ENCODE measurements at places on chromosomes 3 and 15.
A peak's percentile ranks its signal among the peaks of the same experiment; 100 is the strongest.

GRCh38 chr3:24167429-24167828 is 222.3 kb downstream of the NR1D2 start:
- DNase-seq, result no peak

- DNase-seq, result no peak
Measured at GRCh38 chr3:171121801-171122200, 95.3 kb upstream of the SLC2A2 start.

DNA sequence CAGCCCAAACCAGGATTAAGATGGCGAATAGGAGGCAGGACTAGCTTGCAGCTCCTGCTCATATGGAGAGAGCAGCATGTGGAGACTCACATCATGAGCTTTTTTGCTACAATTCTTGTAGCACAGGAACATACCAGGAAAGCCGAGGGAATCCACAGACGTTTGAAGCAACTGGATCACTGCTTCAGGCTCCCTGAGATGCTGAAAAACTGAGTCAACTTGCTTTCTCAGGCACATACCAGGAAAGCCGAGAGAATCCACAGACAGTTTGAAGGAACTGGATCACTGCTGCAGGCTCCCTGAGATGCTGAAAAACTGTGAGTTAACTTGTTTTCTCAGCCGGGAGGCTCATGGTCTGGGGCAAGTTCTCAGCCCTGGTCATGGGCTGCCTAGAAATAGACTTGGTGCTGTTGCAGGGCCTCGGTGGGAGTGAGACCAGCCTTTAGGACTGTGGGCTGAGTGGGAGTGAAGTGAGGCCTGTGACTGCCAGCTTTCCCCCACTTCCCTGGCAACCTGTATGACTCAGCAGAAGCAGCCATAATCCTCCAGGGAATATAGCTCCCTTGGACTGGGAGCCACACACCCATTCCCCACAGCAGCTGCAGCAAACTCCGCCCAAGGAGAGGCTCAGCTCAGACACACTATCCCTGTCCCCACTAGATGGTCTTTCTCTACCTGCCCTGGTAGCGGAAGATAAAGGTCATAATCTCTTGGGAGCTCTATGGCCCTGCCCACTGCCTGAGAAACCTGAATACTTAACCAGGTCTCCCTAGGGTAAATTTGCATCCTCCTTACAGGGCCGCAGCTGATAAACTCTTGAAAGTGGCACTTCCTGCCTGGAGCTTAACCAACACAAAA is 51.9 kb upstream of the PFN2 start:
- no peak for DNase-seq

DNA sequence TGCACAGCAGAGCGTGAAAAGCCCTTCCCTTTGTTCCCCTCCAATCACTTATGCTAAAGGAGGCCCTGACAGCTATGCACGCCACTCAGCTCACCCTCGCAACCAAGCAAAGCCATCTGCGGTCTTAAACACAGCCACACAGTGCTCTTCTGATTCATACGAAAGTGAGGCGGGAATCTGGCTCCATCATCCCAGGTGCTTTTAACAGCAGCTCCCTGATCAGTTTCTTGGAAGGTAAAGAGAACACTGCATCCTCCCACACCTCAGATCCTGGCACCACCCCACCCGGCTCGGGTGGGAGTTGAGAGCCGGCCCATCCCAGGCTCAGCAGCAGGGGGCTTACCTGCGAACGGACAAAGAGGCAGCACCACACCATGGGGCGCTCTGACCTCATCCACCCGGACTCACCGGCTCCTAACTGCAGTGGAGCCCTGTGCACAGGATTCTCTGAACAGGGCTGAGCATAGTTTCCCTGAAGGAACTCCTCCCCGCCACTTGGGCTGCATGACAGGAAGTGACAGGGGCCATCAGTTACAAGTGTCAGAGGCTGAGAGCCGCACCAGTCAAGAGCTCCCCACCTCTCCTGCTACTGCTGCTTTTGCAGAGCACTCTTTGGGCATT is 114.3 kb upstream of the ARHGEF3 start:
- DNase-seq, result peak; percentile 53

DNA sequence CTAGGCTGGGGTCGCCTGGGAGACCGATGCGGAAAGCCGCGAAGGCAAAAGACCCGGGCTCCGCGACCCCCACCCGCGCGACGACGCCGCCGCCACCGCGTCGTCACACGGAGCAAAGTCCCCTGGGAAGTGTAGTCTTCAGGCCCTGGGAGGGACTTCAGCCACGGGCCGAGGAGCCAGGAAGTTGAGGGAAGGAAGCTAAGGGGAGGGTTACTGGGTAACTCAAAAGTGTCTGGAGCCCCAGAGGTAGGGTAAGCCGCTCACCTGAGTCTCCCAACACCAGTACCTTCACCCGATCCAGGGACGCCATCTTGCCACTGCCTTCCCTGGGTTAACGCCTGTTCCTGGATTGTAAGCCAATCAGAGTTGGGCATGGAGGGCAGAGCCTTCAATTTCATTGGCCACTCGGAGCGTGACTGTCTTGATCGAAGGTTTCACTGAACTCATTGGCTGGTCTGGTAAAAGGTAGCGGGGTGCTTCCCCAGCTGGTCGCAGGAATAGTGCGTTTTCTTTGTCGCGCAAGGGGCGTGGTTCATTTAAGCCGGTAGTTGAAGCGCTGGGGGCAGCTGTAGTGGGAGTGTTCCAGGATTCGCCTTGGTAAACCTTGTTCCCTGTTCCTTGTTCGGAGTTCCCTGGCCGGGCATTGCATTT is at the start of the genes GTF2E1 and RABL3:
Gene GTF2E1, plus strand, starts transcription at position 547 of the 651 bp plus-strand sequence. CDS start 7,809 bp downstream, outside the sequence.
Gene RABL3, minus strand, starts transcription at position 319 of the 651 bp plus-strand sequence. Its CDS starts 9 bp downstream, at position 310.
- DNase-seq, result peak; percentile 94

GRCh38 chr15:98433346-98433745 is 215.0 kb upstream of the IGF1R start:
- no peak for DNase-seq

DNA sequence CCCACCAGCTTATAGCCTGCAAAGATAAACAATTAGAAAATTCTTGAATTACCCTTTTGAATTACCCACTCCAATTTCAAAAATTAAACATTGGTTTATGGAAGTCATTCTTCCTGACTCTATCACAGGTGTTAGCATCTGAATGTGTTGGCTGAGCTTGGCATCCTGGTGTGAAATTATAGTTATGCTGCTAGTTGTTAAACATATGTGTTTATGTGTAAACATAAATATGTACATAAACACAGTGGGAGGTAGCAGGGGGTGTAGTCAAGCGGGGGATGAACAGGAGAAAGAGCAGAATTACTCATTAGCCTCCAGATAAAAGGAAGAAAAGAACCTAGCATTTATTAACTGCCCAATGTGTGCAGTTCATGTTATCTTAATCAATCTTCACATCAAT is 530.2 kb downstream of the MCTP2 start:
- no peak for DNase-seq

GRCh38 chr3:187616307-187616972 is 53.8 kb downstream of the SST start:
- DNase-seq, result peak; percentile 11

- no peak for DNase-seq
Measured at GRCh38 chr3:108099244-108099643, 8.4 kb upstream of the CD47 start.

- DNase-seq, result peak; percentile 55
Measured at GRCh38 chr15:41904541-41905005, 10.7 kb upstream of the SPTBN5 start.

DNA sequence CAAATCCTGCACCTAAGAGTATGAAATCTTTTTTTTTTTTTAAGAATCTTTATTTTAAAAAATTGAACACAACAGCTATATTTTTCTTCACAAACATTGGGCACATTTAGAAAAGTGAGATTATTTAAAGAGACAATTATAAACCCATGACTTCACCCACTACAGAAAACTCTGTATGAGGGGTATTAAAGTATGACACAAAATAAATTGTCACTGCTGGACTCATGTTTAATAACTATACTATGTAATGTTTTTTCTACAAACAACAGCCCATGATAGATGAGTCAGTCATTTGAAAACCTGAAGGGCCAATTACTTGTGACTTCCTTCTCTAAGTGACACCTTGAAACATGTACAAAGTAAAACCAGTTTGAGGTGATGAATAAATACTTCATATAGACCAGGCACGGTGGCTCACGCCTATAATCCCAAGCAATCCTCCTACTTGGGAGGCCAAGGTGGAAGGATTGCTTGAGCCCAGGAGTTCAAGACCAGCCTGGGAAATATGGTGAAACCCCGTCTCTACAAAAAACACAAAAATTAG is 36.0 kb downstream of the AQR start:
- no peak for DNase-seq

DNA sequence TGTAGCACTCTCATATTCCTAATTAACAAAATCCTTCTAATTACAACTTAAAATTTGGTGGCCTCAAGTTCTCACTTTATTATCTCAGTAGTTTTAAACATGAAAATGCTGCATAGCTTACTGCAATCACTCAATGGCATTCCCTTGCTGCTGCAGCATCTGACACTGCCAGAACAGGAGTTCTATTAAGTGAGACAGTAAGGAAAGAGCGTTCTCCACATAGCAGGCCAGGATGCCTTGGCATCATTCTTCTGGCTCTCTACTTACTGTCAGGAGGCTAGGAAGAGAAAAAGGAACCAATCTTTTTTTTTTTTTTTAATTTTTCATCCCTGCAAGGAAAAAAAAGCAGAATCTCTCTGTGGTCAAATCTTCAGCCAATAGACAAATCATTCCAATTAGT is 3.2 kb downstream of the CNBP start:
- DNase-seq, result no peak

GRCh38 chr3:87173776-87174175 is 53.3 kb upstream of the CHMP2B start:
- no peak for DNase-seq

GRCh38 chr15:96468036-96468435 is 137.5 kb downstream of the NR2F2 start:
- DNase-seq, result no peak

DNA sequence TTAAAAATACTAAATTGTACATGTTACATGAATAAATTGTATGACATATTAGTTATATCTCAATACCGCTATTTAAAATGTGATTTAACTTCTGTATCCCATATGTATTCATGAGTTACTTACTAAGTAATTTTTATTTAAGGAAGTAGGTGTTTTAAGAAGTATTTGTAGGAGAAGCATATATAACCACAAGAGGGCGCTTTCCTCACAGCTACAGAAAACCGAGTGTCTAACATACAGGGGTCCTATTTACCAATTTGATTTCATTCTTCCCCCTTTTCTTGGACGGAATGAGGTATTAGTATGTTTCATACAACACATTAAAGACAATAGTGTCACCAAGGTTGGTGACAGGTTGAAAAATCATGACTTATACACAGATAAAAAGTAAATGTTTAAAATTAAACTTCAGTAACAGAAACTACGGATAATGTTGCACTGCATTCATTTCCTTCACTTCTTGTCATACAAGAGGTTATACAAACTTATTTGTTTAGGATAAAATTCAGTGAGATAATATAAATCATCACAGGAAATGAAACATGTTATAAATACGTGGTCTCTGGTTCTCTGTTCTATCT is 253.6 kb downstream of the MAGI1 start:
- no peak for DNase-seq

GRCh38 chr15:52171807-52172206 is 19.4 kb downstream of the GNB5 start:
- DNase-seq, result no peak

- no peak for DNase-seq
Measured at GRCh38 chr3:126003447-126004190, 34.6 kb downstream of the ROPN1B start.

DNA sequence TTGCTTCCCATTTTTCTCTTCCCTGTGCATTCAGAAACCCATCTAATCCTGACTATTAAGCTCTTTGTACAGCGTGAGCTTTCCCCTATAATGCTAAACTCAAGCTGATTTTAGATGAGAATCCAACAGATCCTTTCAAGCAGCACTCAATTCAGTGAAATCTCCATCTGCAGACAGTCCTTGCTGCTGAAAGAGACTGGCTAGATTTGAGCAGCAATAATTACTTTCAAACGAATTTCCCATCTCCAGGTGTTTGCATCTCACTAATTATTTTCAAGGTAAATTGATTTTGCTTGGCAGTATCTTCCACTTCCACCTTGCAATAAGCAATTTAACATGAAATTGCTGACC is 49.5 kb upstream of the SLC7A14 start:
- no peak for DNase-seq

GRCh38 chr3:66200786-66201185 is 20.0 kb upstream of the SLC25A26 start:
- no peak for DNase-seq

GRCh38 chr3:17175187-17175807 is 290.5 kb downstream of the PLCL2 start:
- DNase-seq, result no peak

DNA sequence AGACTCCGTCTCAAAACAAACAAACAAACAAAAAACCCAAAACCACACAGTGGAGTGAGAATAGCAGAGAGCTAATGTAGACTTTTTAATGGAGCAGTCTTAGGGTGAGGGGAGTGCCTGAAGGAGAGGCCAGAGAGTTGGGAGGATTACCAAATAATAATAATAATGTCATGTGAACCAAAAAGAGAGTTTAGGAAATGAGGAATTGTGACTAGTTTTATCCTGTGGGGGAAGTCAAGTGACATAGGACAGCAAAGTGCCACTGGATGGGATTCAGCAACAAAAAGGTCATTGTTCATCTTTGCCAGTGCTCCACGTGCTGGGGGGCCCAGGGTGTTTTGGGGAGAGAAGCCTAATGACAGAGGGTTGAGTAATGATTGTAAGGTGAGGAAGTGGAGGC is 12.9 kb downstream of the GPR87 start:
- DNase-seq, result no peak

DNA sequence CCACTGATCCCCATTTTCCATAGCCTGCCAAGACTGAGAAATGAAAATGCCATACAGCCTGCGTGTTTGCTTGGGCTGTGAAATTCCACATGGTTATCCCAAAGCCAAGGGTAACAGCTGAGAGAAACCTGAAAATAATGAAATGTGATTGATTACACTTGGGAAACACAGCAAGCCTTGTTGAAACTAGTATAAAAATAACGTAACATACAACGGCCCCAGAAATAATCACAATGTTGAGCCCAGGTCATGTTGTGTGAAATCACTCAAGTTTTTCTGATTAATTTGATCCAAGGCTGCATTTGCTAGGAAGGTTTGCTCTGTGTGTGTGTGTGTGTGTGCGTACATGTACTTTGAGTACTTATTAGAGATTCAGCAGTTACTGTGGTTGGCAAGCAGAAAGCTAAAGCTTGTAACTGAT is 269.0 kb downstream of the OXSM start:
- no peak for DNase-seq

DNA sequence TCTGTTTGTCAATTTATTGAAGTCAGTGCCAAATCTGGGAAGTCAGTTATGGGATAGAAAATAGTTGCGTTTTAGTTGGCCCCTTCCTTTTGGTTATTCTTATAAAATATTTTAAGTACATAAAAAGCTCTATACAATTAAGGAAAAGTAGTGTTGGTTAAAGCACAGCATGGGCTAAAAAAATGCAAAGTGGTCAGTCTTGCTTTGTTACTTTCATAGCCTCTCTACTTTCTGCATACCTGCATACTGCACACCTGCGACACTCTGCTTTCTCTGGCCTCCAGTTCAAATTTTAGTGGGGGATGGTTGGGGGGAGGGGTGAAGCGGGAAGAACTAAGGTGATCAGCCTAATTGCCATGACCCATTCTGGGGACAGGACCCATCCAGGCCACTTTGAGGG is 21.8 kb upstream of the SHC4 start:
- DNase-seq, result no peak

DNA sequence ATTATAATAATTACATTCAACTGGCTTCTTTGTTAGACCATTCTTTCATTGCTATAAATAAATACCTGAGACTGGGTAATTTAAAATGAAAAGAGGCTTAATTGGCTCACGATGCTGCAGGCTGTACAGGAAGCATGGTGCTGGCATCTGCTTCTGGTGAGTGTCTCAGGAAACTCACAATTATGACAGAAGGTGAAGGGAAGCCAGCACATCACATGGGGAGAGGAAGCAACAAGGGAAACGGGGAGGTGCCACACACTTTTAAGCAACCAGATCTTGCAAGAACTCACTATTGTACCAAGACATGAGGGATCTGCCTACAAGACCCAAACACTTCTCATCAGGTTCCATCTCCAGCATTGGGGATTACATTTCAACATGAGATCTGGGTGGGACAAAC is 413.1 kb upstream of the ARRDC4 start:
- no peak for DNase-seq
